ENCODE measurements at places on chromosomes 11 and 22. TPM values are rescaled to one million over a fixed set of nuclear protein-coding genes. Genes with fewer than 3 reads are reported as not detected.

DNA sequence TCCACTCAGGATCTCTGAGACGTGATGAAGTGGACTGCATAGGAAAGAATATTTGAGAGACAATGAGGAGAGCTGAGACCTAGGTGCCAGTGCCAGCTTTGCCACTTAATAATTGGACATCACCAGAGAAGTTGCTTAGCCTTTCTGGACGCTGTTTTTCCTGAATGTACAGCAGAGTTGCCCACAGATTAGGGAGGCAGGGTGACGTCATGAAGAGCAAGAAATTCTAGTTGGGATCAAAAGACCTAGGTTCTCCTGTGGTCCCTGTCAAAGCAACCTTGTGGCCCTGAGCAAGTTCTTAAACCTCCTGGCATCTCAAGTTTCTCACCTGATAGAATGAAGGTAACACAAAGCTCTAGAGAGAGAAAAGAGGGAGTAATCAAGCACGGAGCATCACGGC lies 174.6 kb upstream of the TENM4 start:
- DNase-seq = no peak

- peak; percentile 89 for DNase-seq
These were observed 52.9 kb upstream of the CARS1 start for GRCh38 chr11:3109921-3110706.

GRCh38 chr11:3206156-3206921 lies 12.3 kb downstream of the MRGPRG start:
- DNase-seq = no peak

NUCB2 gene
- polyA plus RNA-seq = 86.9 TPM

DNA sequence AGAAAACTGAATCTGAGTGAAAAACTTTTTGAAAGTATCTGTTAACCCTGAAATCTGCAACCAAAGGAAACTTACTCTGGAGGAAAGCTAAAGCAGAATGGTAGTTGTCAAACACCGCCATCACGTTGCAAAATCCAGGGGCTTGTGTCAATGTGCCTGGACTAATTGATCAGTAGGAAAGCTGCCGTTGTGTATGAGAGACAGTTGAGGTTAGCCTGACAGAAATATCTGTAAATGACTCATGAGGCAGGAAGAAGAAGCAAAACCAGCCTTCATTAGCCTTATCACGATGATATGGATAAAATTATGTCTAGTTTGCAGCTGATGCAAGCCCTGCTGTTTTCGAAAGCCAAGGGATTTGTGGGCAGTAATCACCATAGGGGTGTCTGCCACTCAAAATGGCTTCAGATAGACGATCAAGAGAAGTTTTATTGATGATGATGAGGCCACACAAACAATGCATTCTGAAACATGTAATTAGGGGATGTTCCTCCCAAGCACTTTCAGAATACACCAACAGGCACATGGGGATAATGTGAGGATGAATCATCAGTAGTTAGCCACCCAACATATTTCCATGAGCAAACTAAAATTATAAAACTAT lies 8.9 kb downstream of the SCGB1A1 start:
- no peak for DNase-seq

DNA sequence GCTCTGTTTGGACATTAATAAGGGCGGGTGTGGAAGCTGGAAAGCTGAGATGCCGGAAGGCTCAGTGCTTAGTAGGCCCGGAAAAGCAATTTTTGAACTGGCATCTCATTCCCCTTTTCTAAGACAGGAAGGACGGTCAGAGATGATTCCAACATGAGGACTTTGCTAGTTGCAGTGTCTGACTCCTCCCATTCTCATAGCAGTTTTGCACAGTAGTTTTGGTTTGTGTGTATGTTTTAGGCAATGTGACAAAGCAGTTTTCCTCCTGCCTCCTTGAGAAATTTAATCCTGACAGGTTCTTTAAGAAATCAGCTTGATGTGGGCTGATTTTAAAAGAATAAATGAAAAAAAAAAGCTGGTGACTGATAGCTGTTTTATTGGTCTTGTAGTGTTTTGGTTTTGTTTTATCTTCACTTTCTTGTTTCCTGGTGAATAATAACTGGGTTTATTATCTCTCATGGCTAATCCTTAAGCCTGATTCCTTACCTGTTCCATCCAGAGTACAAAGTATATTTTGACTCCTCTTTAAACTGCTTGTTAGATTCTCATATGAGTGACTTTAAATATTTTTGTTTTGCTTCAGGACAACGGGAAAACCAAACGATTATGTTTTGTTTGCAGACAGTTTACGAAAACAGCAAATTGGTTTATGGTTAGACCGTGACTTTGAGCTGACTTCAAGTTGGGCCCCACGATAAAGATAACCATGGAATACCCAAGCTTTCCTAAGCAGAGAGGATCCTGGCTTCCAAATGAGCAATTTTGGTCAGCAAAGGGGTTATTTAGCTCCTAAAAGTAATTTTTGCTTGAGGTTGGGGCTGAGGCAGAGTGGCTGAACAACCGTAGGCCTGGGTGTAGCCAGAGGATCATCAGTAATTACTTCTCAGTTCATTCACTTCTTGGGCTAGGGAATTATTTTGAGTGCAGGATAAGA lies 3.4 kb downstream of the PTPRJ start:
- DNase-seq = no peak

DNA sequence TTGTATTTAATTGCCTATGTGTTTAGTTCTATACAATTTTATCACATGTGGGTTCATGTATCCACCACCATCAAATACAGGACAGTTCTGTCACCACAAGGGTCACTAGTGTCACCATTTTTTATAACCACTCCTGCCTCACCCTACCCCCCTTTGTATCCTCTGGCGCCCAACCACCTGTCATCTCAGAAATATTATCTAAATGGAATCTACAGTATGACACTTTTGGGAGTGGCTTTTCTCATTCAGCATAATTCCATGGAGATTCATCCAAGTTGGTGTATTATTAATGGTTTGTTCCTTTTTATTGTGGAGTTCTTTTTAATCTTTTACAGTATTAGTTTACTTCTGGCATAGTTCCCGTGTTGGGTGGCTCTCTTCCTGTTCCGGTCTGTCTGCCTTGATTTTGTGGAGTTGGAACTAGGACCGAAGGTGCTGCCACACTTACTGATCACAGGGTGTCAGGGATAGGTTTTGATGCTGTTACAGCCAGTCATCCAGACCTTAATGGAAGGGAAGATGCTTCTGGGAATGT lies 58.5 kb downstream of the TNRC6B start:
- DNase-seq = no peak

- peak; percentile 39 for DNase-seq
These were observed 274.4 kb downstream of the BLID start for GRCh38 chr11:121841487-121842191.

DNA sequence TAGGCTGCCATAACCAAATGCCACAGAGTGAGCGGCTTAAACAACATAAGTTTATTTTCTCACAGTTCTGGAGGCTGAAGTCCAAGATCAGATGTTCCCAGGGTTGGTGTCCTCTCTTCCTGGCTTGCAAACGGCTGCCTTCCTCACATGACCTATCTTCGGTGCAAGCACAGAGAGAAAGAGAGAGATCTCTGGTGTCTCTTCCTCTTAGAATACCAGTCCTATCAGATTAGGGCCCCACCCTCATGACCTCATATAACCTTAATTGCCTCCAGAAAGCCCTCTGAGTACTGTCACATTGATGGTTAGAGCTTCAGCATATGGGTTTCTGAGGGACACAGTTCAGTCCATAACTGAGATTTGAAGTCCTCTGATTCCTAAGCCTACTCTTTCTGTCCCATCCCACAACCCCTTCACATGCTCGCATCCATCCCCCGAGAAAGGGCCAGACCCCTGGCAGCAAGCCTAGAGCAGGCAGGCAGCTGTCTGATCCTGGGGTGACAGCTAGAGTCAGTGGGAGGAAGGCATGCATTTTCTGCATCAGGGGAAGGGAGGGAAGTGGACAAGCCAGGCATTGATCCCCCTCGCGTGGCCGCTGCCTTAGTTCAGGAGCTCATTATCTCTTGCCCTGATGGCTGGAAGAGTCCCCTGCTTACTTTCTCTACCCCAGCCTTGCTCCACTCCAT lies 114.1 kb downstream of the FAR1 start:
- DNase-seq = no peak

- DNase-seq = peak; percentile 33
These were observed 82.7 kb upstream of the LINC01488 start for GRCh38 chr11:69398529-69399492.

DNA sequence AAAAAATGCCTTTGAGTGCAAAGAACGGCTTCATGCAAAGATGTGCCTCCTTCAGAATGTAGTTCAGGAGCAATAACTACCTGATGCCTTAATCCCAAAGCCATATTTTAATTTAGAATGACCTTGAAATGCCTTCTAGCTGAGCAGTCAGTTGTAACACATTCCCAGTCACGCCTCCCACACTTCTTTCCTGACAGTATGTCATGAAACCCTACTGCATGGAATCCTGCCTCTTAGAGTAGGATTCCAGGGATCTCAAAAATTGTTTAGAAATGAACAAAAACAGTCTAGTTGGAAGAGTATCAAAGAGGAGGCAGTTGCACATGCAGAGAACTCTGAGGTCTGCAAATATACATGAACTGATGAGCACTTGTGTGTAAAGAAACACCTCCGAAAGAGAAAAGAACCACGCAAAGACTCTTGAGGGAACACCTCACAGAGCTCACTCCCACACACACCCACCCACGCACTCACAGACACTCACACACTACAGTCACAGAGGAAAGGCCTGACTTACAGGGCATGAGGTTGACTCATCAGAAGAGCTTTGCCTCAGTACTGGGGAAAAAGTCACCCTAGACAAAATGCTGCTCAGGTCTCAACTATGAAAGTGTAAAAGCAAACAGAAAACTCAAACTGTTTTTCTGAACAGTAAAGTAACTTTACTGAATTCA lies 77.4 kb downstream of the GGTLC2 start:
- no peak for DNase-seq

DNA sequence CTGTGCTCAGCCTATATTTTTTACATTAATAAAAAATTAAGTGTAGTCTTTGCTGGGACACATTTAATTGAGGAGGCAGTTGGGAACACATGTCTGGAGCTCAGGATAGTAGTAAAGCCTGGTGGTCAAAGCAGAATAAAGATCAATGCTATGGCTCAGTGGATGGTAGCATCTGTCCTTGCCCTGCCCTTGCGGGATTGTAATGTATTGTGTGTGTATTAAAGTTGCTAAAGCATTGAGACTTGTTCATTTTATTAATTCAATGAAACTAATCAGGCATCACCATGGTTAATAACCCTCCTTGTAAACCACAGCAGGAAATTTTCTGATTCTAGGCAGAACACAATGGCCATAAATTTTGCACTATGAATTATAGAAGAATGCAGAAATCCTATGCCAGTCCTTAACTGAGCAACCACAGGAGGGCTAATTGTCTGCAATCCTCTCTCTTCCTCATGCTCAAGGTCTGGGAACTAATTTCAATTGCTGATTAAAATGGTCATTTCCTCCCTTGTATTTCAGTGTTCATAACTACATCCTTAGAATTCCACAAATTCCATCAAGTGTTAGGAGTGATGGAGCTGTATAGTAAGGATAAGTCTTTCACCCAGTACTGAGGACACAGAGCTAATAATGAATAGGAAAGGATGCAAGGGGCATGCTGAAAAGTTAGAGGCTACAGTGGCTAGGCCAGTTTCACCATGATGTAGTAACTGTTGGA lies 403.2 kb upstream of the DDI1 start:
- peak; percentile 64 for DNase-seq

DNA sequence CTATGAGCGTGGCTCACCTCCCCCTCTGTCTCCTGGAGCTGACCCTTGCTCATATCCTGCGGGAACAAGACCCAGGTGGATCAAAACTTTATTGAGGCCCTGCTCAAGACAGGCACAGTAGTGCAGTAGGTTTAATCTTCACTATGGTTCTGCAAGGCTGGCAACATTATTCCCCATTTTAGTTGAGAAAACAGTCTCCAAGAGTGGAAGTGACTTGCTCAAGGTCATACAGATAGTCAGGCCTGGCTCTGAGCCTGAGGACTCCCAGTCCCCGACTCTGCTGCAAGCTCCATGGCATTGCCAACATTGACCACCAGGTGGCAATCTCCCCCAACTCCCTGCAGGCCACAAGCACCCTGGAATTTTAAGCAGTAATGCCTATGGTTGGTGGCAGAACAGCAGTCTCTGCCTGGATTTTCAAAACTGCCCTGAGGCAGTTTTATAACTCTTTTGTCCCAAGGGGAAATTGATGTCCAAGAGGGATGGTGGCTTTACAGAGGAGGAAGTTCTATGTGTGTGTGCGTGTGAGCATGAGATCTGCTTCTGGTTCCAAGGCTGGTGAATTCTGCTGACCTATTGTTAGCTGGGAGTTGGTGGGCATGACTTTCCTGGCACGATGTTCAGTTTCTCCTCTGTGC lies 34.1 kb downstream of the NEU3 start:
- DNase-seq = peak; percentile 88

DNA sequence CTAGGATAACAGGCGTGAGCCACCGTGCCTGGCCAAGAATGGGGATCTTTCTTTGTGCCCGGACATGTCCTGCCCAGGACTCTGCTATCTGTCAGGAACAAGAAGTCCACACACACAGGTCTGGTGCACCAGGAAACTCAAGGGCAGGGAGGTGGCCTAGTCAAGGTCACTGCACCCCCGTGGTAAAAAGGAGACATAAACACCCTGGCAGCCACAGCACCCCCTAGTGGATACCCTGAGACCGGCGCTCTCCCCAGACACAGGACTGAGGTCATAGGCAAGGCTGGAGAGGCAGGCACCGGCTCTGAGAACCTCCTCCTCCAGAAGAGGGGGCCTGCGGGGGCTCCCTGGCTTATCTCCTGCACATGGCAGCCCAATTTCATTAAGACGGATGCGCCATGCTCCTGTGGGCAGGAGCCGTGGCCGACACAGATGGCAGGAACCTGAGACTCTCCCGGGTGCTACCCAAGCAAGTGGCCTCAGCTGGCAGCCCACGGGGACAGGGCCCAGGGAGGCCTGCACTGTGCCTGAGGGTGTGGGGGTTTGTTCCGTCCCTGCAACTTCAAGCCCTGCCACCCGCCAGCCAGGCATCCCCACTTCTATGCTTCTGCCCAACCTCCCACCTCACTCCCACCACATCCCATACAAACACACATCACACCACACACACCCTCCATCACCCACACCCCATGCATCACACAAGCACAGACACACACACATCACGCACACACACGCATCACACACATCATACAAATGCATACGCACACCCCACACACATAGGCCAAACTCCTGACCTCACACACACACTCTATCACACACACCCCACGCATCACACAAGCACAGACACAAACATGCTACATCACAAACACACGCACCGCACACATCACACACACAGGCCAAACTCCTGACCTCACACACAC lies 19.6 kb downstream of the MACROD1 start:
- DNase-seq = peak; percentile 88

RIMBP3B gene
- polyA plus RNA-seq = 0.09 TPM

DNA sequence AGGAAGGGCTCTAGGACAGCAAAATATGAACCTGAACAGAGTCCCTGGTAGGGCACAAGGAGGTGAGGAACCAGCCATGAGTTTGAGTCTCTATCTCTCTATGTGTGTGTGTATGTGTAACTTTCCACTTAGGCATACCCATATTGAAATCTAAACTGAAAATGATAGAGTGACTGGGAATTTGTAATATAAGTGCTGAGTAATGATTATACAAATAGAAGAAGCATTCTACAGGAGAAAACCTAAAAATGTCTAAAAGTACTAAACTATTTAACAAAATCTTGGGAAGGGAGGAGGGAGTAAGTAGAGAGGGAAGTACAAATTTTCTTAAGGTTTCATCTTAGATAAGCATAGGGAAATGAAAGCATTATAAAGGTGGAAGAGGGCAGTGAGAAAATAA lies 97.1 kb upstream of the ZC3H12C start:
- DNase-seq = no peak

Data from GM23338 (cell line).